ENCODE measurements at places on chromosomes 4 and X.
A peak's percentile ranks its signal among the peaks of the same experiment; 100 is the strongest.

GRCh38 chr4:123869286-123870215, 473.0 kb downstream of the SPRY1 start:
- DNase-seq: no peak

- no peak for DNase-seq
Observed at GRCh38 chrX:106921637-106922036, 1.4 kb downstream of the CLDN2 start.

DNA sequence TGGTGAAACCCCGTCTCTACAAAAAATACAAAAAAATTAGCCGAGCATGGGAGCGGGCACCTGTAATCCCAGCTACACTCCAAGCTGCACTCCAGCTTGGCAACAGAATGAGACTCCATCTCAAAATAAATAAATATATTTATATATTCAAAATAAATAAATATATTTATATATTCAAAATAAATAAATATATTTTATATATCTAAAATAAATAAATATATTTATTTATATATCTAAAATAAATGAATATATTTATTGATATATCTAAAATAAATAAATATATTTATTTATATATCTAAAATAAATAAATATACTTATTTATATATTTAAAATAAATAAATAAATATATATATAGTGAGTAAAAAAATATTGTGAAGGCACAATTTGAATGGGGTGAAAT, 63.4 kb upstream of the EXOC1L start:
- DNase-seq: no peak

DNA sequence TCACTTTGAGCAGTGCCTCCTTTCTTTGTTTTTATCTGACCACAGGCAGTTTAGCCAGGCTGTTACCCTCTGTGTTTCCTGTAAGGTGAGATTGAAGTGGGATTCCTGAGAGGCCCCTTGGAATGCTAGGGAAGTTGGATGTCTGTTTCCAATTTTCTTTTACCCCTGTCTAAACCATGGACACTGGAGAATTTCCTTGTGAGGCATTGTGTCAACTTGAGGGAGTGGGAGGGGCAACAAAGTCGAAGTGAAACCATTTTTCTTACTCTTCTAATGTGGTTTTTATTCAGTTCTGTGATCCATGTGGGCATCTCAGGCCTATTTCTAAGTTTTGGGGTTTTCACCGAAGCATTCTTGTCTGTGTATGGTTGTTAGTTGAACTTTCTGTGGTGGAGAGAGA, 296.1 kb upstream of the UGT8 start:
- no peak for DNase-seq

- no peak for DNase-seq
Observed at GRCh38 chr4:79358438-79358837, 32.6 kb upstream of the NAA11 start.

- no peak for DNase-seq
Observed at GRCh38 chrX:114591121-114591520, 7.2 kb downstream of the HTR2C start.

- no peak for DNase-seq
Observed at GRCh38 chrX:24426340-24426913, 38.7 kb upstream of the PDK3 start.

DNA sequence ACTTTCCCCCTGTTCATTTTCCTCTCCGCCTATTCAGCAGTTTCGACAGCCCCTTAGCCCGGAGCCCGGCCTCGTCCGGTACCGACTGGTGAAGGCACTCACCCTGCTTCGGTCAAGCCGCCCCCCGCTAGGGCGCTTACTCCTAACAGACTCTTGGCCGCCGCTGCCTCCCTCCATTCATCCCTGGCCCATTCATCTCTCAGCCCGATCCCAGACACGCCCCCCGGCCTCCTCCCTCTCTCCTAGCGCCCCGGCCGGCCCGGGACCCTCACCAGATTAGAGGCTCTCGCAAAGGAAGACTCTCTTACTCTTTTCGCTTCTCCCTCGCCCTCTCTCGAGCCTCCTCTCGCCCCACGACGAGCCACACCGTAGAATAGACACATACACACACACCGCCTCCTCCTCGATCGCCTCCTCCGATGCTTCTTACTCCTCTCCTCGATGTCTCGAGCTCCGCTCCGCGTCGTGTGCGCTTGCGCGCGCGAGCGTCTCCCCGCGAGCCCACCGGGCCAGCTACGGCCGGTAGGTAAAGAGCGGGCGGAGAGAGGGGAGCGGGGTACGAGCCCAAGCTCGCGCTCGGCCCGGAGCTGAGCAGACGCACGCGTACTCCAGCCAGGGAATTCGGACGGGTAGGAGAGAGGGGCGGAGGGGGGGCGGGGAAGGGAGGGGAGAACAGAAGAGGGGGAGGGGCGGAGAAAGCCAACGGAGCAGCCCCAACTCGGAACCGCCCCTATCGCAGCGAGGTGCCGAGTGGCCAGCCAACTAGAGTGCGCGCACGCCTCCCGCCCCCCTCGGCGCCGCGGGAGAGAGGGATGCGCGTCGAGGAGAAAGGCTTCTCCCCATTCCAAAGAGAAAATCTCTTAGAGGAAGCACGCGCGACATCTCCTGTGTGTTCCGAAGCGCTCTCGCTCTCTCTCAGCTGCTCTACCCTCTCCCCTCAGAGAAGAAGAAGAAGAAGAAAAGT, at the start of gene WNK3:
TSS of gene WNK3 (minus strand) at position 633 of the 964 bp plus-strand sequence.
- DNase-seq: peak; percentile 81

DNA sequence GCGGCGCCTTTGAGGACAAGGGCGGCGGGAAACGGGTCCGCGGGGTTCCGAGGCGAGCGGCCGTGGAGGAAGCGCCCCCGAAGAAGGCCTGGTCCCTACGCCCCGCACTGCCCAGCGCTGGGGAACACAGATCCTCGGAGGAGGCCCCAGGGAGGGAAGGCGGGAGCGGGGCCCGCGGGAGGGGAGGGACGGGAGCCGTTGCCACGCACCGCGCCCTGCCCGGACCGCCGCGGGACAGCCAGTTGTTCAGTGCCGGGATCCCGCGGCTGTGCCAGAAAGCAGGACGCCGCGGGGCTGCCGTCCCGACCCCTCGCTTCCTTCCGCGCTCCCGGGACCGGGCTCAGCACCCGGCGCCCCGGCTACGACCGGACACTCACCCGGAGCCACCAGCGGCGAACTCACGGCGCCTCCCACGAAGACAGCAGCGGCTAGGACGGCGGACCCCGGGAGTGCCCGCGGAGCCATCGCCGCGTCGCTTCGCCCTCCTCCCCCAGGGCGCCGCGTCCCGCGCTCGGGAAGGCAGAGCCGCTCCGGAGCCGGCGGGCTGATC, 278 bp downstream of the RELL1 start:
- peak; percentile 84 for DNase-seq
